ENCODE measurements at places on chromosomes 11 and 22.
A peak's percentile ranks its signal among the peaks of the same experiment; 100 is the strongest.

DNA sequence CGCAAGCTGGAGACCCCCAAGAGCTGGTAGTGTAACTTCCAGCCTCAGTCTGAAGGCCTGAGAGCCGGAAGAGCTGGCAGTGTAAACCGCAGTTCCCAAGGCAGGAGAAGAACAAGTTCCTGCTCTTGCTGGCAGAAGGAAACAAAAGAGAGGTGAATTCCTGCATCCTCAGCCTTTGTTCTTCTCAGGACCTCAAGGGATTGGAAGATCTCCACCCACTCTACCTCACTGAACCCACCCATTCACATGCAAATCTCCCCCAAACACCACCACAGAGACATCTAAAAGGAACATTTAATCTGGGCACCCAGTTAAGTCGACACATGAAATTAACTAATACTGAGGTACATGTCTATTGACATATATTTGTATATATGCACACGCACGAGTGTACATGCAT lies 1310.3 kb downstream of the TBC1D22A start:
- DNase-seq = no peak

DNA sequence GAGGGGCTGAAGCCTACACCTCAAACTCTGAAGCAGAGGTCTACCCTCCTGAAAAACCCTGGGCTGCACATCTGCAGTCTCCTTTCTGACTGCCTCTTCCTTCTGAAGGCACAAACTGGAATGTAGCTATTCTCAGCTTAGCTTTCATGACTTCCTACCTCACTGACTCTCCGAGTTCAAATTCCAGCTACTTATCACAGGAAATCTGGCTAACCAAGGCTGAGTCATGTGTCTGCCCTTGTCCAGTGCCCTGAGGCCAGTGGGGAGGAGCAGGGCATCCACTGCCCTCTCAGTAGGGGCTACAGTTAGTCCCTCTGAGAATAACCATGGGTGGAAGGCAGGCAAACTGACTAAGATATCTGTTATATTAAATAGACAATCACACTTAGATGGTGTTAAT lies 29.2 kb downstream of the PDGFD start:
- DNase-seq = no peak

- DNase-seq = no peak
Observed at GRCh38 chr22:46551996-46552395, 14.6 kb upstream of the CELSR1 start.

DNA sequence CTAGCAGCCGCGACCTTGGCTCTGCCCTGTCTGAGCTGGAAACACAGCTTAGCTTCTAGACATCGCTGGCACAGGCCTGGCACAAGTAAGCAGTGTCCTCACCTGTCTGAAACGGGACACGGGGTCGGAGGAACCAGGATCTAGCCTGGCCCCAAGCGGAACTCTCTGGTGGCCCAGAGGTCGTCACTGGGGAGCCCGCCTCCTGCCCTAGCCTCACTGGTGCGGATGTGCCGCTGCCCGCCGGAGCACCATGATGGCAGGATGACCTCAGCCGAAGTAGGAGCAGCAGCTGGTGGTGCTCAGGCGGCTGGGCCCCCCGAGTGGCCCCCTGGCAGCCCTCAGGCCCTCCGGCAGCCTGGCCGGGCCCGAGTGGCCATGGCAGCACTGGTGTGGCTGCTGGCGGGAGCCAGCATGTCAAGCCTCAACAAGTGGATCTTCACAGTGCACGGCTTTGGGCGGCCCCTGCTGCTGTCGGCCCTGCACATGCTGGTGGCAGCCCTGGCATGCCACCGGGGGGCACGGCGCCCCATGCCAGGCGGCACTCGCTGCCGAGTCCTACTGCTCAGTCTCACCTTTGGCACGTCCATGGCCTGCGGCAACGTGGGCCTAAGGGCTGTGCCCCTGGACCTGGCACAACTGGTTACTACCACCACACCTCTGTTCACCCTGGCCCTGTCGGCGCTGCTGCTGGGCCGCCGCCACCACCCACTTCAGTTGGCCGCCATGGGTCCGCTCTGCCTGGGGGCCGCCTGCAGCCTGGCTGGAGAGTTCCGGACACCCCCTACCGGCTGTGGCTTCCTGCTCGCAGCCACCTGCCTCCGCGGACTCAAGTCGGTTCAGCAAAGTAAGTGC lies 871 bp downstream of the SLC35E4 start:
- no peak for DNase-seq

- DNase-seq = no peak
Observed at GRCh38 chr11:12143461-12144258, 33.3 kb downstream of the MICAL2 start.

DNA sequence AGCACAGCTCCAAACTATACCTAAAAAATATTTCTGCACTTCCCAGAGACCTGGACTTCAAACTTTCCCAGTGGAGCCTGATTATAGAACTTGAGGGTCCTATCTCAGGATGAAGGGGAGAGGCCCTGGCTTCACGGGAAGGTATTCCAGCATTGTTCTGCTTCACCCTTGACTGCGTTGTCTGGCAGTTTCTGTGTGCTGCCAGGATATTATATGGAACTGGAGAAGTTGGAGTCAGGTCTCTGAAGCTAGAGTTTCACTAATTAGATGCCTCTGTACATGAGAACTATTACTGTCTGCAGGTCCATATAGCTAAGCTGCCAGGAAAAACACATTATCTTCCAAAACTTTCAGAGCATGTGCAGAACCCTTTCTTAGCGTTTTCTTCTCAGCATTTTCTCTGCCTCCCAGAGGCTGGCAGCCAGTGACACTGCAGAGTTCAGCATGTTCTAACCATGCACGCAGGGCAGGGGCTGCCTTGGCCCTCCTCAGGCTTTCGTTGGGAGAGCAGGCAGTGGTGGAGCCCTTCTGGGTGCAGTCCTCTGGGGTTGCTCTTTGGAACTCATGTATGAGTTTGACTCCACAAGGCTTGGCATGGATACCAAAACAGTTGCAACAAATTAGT lies 99.3 kb downstream of the CWC15 start:
- no peak for DNase-seq

GRCh38 chr11:79950741-79951140 lies 509.9 kb upstream of the TENM4 start:
- no peak for DNase-seq

GRCh38 chr11:44989831-44990566 lies 39.3 kb upstream of the TP53I11 start:
- no peak for DNase-seq

DNA sequence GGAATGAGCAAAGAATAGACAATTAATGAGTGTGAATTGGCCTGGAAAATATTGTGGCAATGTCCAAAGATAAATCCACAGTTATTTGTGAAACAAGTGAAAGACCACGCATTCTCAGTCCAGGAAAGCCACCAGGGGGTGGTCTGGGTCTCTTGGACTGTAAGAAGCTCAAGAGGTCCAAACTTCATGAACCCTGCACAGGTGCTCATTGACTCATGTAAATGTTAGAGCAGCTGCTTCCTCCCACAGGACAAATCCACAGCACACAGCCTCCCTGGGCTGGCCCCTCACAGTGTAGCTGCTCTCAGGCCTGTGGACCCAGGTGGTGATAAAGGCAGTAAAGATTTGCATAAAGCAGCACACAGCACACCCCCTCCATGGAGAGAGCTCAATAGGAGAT lies 114.0 kb downstream of the ZNF280B start:
- no peak for DNase-seq

DNA sequence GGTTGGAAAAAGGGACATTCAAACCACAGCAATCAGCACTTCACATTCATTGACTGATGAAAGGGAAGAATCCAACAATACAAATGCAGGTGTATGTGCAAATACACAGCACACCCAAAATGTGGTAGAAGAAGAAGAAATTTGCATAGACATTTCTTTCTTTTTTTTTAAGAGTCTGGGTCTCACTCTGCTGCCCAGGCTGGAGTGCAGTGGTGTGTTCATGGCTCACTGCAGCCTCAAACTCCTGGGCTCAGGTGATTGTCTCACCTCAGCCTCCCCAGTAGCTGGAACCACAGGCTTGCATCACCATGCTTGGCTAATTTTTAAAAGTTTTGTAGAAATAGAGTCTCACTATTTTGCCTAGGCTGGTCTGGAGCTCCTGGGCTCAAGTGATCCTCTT lies 21.9 kb downstream of the CARS1 start:
- DNase-seq = no peak

- no peak for DNase-seq
Observed at GRCh38 chr11:38345286-38345685, 1747.2 kb upstream of the RAG2 start.

DNA sequence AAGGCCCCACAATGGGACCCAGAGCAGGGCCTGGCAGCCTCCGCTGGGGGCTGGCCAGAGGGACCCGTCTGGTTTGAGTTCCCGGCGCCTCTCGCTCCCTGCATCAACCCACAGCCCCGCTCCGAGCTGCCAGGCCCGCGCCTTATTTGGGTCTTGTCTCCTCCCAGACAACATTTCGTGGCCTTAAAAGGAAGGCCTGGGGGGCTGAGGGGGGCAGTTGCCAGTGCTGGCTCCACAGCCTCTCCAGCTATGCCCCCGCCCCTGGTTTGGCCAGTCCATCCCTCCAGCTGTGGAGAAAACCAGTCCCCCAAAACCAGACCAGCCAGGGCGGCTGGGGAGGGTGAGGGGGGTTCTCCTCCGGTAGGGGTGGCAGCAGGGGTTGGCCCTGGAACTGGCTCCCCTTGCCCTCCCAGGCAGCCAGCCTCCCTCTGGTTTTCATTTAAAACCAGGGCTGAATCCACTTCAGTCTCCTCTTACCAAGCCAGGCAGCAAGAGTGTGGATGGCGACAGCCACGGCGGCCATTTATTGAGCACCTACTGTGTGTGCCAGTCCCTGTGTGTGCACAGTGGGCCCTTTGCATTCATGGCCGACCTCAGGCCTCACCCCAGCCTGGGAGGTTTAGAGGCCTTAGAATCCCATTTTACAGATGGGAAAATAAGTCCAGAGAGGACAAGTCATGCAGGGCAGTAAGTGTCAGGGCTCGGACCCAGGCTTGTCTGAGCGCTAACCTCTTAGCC lies 18.6 kb downstream of the EMID1 start:
- DNase-seq = no peak

- peak; percentile 7 for DNase-seq
Observed at GRCh38 chr11:56841210-56841810, 92.8 kb upstream of the OR9G4 start.

DNA sequence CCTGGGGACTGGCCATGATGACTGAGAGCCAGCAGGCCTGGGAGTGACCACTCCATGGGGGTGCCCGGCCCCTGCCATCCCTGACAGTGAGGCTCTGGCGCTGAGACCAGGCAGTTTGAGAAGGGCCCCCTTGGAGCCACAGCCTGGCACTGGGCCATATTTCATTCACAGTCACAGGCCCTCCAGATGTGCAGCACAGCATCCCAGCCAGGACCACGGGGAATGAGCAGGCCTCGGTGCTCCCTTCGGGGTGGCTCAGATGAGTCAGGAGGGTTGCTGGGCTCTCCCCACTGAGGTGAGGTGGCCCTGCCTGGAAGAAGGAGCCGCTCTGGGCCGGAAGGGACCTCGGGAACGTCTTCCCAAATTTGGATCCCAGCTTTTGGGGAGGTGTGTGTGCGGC lies 53.0 kb downstream of the GRAMD4 start:
- DNase-seq = no peak

- no peak for DNase-seq
Observed at GRCh38 chr11:126969865-126970479, 30.6 kb downstream of the KIRREL3 start.

- no peak for DNase-seq
Observed at GRCh38 chr11:61357894-61358239, 3.8 kb downstream of the CYB561A3 start.

DNA sequence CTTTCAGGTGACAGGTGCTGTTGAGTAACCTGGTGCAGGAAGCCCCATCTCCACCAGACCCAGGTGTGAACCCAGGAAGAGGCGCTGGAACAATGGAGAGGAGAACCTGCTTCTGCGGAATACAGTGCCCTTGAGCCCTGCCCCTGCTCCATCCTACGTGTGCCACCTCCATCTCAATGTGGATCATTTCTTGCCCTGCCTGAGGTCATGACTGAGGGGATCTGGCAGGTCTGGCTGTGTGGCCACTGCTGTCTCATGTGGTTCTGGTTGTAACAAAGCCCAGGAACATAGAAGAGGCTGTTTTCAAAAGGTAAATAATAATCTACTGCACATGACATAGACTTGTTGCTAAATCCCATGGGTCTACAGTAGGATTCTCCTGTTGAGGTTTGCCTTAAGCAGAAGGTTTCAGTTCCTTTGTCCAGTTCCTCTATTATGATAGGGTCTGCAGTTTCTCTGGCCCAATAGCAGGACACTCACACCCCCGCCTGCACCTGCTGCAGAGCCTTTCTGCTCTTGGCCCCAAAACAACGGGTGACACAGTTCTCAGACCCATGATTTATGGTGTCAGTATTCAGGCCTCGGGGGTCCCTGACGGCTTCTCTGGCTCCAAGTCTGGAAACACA lies 113.5 kb upstream of the IGLL5 start:
- no peak for DNase-seq

GRCh38 chr11:13101644-13102512 lies 92.8 kb downstream of the RASSF10 start:
- no peak for DNase-seq

DNA sequence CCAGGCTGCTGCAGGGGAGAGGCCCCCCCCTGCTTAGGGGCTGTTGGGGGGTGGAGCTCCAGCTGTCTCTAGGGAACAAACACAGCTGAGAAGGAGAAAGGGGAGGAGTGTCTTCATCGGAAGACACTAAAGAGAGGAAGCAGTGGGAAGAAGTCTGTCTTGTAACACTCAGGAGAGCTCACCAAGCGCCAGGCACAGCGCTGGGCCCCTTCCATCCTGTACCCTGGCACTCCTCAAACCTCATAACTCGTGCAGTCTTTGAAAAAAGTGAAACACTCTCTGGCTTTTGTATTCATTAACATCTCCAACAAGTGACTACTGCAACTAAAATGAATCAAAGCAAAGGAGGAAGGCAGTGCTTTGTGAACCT lies 67.4 kb upstream of the PRDM11 start:
- no peak for DNase-seq

- DNase-seq = no peak
Observed at GRCh38 chr22:40703736-40704135, 24.5 kb downstream of the MCHR1 start.

GRCh38 chr11:131666617-131667016 lies 296.2 kb downstream of the NTM start:
- no peak for DNase-seq

- DNase-seq = no peak
Observed at GRCh38 chr11:75547617-75548058, 14.4 kb upstream of the SERPINH1 start.

- DNase-seq = no peak
Observed at GRCh38 chr11:14124350-14124749, 161.8 kb downstream of the SPON1 start.

- DNase-seq = no peak
Observed at GRCh38 chr11:32015427-32015826, 75.4 kb upstream of the RCN1 start.

GRCh38 chr22:45491841-45492240 lies 10.8 kb upstream of the FBLN1 start:
- DNase-seq = no peak

Measured in GM12878 (cell line).